ENCODE measurements at places on chromosomes 12 and 14. TPM values are rescaled to one million over a fixed set of nuclear protein-coding genes. Genes with fewer than 3 reads are reported as not detected.

ETNK1 gene
- total RNA-seq, result 105 TPM

DNA sequence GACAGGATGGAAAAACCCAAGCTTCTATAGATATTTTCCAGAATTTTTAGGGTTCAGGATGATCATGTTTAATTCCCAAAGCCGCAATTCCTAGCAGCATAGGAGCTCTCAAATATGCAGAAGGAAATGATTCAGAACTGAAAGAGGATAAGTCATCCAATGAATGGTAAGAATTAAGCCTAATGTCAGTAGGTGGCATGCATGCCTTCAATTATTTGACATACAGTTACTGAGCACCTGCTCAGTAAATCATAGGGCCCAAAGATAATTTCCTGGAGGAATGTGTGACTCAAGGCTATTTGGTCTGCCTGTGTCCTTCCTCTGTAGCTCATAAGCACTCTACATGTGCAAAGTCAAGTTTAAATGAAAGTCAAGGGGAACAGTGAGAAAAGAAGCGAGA is 116.8 kb upstream of the SLC38A4 start:
- no peak for DNase-seq

DIO2 gene
- total RNA-seq, result 31.6 TPM

- no peak for DNase-seq
These were observed 8.3 kb downstream of the ADCK1 start for GRCh38 chr14:77808250-77808649.

DNA sequence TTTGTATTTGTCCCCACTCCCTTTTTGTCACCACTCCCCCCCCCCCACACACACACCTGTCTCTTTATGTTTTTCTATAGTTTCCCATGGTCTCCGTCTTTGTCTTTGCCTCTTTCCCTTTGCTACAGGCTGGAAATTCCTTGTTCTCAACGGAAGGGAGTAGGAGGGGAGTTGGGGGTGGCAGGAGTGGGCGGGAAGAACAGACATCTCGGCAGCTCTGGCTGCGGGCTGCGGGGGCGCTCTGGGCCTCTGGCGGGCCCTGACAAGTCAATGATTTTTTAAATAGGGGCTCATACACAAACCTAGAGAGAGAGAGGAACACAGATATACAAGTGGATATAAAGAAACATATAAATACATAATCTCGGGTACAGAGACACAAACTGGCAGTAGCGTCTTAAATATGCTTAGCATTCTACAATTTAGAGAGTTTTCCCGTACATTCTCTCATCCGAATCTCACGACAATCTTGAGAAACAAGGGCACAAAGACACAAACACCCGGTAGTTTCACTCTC is 2.4 kb upstream of the NAB2 start:
- no peak for DNase-seq

RFLNA gene
- total RNA-seq, result 3.0 TPM

DNA sequence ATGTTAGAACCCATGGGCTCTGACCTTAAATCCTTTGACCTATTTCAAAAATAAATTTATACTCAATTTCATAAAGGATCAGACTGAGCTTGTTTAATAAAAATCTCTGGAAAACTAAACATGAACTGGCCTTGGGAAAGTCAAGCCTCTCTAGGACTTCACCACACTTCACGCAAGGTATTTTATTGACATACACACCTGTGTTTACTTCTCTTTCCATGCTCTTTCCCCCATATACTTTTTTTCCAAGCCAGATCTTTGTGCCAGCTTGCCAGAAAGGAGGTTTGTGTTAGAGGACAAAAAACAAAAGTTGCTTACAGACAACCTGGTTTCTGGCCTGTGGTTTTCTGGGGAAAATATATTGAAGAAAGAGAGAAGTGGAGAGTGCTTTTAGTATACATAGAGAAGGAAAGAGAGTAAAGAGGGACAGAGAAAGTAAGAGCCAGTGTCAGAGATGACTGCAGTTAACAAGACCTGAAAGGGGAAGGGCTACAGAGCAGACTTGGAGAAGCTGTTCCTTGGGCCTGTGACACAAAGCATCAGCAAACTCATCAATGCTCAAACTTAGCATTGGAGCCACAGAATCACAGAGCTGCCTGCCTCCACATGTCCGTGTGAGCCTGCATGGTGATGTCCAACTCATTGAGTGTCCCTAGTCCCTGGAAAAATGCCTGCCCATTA is 77.3 kb upstream of the TMTC2 start:
- no peak for DNase-seq

- no peak for DNase-seq
These were observed 24.7 kb downstream of the CLMN start for GRCh38 chr14:95294834-95295599.

DNA sequence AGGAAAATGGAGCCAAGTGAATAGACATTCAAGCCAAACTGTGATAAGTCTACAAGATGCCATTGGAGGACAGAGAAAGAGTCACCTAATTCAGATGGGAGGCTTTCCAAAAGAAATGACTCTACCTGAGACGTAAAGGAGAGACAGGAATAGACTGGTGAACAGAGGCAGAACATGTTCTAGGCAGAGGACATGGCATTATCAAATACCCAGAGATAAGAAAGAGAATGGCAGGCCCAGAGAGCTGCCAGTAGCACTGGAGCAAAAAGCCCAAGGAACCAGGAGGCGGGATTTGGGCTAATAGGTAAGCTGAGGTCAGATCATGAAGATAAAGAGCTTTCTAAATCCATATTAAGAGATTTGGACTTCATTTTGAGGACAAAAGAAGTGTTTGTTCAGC is 207.1 kb downstream of the AKAP6 start:
- DNase-seq, result no peak

GRCh38 chr12:53751336-53752191 is at the start of gene CISTR:
TSS of gene CISTR (minus strand) at chr12:53751979.
- DNase-seq, result peak; percentile 61

DNA sequence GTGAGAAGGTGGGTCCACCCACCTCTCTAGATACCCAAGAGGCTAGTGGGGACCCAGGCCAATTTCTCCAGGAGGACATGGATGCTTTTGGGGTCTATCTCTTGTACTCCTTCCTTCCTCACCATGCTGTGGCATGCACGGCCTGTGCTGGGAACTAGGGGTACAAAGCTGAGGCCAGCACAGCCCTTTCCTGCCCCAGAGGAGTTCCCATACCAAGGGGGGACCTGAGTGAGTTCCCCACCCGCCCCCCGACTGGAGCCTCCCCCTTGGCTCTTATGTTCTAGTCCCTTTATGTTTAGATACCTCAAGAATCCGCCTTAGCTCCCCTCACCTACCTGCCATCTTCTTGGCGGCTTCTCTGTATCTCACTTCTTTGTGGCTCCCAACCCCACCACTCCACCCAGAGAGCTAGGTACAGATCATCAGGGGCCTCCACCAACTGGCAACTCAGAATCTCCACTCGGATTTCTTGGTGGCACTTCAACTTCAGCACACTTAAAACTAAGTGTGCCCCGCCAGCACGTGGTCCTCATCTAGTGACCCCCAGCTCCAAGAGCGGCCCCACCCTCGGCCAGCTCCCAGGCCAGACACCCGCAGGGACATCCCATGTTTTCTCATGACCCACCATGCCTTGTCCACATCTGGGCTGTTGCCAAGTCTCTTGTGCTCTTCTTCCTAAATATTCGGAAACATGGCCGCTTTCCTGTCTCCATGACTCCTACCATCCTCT is 115.2 kb upstream of the RTL1 start:
- no peak for DNase-seq

TMEM121 gene
- 17.9 TPM for total RNA-seq

- no peak for DNase-seq
These were observed 1016.4 kb downstream of the VRK1 start for GRCh38 chr14:97813556-97813955.

GRCh38 chr14:28163897-28164296 is 602.7 kb upstream of the FOXG1 start:
- DNase-seq, result no peak

DNA sequence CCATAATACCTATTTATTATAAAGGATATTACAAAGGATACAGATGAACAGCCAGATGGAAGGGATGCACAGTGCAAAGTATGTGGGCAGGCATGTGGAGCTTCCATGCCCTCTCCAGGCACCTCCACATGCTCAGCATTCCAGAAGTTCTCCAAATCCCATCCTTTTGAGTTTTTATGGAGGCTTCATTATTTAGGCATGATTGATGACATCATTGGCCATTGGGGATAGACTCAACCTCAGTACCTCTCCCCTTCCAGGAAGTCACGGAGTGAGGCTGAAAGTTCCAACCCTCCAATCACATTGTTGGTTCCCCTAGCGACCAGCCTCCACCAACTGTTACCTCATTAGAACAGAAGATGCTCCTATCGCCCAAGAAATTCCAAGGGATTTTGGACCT is 156.4 kb downstream of the ATP23 start:
- no peak for DNase-seq

ASCL1 gene
- 8.5 TPM for total RNA-seq

CCDC88C gene
- total RNA-seq, result 13.8 TPM

GRCh38 chr14:96042248-96042930 is 3.2 kb downstream of the C14orf132 start:
- DNase-seq, result no peak

CMKLR1 gene
- 7.9 TPM for total RNA-seq

DNA sequence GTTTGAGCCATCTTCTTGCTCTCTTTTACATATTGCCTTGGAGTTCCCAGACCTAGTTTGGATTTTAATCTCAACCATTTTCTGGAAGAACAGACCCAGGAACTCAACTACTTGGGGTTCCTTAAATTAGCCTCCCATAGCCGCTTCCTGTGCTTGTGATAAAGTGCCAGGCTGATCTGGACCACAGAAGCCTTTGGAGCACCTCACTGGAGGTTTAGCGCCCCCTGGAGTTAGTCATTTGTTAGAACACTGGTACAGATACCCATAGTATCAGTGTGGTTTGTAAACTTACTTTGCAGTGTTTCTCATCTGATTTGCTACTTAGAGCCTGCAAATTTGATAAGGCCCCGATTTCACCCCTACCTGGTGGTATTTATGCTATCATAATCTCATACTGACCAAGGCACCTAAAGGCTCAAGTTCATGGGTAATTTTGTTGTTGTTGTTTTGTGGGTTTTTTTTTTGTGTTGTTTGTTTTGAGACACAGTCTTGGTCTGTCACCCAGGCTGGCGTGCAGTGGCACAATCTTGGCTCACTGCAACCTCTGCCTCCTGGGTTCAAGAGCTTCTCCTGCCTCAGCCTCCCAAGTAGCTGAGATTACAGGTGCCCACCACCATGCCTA is 3.7 kb downstream of the UNC119B start:
- DNase-seq, result peak; percentile 64

DNA sequence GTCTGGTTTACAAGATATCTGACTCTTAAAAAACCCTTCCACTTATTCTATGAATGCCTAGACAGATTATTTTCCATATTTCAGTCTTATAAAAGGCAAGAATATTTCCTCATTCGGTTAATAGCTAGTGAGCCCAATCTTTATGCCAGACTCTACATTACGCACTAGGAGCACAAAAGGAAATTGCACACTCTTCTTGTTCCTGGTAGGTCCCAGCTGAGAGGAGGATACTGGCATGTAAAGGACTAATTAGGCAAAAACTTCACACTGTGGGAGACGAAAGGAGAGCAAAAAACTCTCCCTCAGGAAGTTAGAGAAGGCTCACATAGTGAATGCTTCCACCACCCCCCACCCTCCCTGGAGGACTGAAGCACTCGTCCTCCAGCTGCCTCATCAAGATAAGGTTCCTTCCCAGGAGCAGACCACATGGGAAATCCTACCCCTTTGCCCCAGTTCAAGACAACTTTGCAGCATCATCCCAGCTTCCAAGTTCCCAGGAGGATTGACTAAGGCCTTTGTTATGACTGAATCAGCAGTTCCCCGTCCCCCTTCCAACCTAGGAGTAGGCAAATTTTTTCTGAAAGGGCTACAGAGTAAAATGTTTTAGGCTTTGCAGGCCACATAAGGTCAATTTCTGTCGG is 14.5 kb downstream of the CAPZA3 start:
- DNase-seq, result no peak

DNA sequence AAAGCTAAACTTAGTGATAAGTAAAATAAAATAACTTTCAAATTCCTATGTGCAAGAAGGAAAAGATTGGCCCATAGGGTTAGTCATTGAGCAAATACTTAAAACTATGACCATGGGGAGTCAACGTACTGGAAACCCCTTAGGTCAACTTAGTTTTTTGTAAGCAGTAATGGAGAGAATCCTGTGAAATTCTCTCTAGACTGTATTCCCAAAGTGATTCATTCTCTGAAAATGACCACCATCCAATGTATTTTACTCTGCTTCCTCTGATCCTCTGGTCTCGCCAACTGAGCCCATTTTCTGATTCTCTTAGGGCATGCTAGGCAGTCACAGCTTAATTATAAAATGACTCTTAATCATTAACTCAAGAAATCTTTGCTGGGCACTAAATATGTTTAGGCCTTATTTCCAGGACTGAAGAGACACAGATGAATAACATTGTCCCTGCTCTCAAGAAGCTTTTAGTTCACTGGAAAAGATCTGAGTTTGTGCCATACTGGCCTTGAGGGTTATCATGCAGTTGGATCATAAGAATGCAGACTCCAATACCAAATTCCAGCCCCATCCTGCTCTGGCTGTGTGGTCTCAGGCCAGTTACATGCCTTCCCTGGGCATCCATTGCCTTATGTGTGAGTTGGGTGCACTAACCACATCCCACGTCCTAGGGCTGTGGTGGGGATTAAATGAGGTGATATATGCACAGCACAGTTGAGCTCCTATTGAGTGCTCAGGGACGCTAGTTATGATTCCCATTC is 732.4 kb downstream of the AACS start:
- no peak for DNase-seq

DNA sequence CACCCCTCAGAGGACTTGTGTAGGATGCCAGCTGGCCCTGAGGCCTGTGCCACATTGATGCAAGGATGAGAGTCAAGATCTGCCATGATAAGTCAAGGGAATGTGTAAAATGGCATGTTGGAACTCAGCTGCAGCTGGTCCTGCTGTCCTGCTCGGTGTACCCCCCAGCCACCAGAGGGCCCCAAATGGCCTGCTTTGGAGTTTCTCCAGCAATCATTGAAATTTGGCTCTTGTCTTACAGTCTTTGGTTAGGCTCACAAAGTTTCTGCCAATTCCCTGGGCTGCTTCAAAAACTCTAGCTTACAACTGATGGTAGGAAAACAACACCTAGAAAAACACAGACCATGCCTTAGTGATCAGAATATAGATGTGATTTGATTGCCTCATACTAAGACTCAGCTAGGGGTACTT is 76.8 kb downstream of the HSD17B6 start:
- DNase-seq, result peak; percentile 57

- DNase-seq, result no peak
These were observed 346.9 kb upstream of the FKBP4 start for GRCh38 chr12:2447861-2448260.

DNA sequence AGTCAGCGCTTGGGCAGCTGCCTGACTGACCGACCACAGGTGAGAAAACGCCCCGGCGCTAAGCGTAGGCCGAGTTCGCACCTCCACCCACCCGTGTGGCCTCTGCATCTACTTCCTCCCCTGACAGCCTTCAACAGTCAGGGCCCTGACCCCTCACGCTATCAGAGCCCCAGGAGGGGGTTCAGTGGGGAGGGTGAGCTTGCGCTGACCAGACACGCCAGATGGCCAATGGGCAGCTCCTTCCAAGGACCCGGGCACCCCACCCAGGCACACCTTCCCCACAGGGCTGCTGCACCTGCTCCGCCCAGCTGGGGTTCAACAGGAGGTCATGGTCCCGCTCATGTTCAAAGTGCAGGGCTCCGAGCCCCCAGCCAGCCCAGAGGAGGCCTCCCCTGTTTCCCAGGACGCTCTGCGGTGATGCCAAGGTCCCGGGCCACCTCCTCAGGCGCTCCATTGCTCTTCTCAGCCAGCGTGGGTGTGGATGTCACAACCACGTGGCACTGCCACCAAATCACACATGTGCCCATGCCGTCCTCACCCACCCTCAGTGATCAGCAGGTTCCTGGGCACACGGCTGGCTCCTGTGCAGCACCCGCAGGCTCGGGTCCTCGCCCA is 48.7 kb upstream of the BCL11B start:
- no peak for DNase-seq

DBX2 gene
- 4.3 TPM for total RNA-seq

FSCB gene
- 0.85 TPM for total RNA-seq

KRT79 gene
- total RNA-seq, result not detected

Measured in dorsolateral prefrontal cortex (tissue), 122 donors.